ENCODE measurements at places on chromosomes 12 and 14.

DNA sequence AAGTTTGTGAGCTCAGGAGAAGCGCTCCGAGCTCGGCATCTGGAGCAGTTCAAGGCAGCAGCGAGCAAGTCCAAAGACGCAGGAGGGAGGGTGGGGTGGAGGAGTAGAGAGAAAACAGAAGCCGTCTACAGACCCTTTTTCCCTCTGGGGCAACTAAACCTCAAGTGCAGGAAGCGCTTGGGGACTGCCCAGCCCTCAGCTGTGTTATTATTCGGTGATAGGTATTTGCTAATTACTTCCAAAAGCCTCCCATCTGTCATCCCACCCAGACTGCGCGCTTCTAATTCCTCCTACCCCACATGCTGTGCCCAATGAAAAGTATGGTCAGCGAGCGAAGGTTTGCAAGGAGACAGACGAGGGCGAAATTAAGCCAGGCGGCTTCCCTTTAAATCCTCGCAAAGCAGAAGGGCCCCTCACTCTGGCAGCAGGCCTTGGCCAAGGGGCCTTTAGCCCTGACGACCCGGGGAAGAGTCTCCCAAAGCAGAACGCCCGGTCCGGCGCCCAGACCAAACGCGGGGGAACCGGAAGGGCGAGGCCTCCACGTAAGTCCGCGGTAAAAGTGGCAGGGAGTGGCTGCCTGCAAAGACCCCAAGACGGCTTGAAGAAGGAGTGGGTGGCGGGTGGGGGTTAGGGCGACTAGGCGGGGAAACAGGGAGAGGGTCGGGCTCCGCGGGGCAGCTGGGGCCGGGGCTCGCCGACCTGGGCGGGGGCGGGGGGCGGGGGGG is 507 bp upstream of the CD9 start:
- peak; percentile 70 for DNase-seq

- DNase-seq, result no peak
These were observed 824 bp downstream of the CCDC177 start for GRCh38 chr14:69573831-69574262.

DNA sequence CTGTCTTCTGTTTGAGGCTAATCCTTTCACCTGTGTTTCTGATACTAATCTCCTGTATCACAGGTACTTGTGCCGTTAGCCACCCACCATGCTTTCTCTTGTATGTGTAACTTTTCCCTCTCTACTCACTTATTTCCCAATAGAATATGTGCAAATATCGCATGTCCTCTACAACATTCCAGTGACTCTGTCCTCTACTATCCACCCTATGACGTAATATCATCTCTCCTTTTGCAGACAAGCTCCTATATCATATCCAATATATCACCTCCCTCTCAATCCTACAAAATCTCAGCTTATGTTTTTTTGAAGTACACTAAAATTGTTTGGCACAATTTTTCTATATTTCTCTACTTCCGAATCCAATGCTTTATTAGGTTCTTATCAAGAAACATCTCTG is 232.6 kb upstream of the LRFN5 start:
- no peak for DNase-seq

GRCh38 chr14:89646971-89647370 is 229.9 kb upstream of the FOXN3 start:
- no peak for DNase-seq

DNA sequence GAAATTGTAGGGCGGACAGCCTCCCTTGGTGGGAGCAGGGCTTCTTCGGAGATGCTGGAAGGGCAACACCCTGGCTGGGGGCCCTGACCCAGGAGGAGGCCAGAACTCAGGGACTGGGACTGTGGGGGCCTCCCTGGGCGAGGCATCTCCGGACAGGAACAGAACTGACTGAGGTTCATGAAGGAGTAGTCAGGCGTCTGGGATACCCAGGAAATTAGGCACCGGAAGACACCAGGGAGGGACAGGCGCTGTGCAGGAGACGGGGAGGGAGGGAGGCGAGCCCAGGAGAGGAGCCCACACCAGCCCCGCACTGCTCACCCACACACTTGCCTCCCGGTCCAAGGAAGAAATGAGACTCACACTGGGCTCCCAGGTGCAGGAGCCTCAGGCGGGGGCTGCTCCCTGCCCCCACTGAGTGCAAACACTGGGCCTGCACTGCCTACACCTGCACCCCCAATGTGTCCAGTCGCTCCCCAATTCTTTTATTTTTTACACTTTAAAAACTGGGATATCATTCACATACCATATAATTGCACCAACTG is 262.6 kb upstream of the SFSWAP start:
- DNase-seq, result no peak

DNA sequence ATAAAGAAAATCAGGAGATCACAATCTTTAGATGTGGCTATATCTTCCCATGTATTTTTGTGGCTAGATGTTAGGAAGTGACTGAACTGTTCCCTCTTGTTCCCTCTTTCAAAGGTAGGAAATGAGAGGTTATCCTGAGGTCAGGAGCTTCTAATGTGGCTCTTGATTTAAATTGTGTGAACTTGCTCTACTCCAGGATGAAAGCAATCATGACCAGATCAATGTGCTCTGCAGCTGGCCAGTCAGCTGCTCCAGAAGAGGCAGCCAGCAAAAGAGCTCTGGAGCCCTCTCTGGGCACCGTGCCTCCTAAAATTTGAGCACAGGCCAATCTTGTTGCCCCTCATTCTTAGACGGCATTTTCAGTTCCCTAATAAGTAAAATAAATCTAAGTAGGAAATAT is 32.0 kb downstream of the CDK17 start:
- peak; percentile 25 for DNase-seq

DNA sequence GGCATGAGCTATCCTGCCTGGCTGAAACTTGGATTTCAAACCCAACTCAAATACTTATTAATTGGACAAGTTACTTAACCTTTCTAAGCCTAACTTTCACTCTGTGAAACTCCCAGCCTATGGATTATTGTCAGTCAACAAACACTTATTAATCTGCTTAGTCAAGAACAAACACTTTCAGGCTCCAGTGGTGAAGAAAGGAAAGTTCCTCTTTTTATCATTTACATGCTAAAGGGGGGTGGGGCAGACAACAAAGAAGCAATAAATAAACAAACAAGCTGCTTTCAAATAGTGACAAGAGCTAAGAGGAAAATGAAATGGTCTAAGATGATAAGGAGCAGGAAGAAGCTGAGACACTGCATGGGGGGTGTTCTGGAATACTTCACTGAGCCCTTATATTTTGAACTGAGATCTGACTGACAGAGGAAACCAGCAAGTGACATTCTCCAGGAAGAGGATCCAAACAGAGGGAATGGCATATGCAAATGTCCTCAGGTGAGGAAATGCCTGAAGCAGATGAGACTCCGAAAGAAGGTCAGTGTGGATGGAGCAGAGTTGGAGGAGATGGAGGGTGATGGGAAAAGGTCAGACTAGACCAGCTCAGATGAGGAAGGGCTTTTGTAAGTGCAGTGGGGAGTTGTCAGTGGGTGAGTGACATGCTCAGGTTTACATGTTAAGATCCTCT is 259.6 kb downstream of the ITPR2 start:
- peak; percentile 52 for DNase-seq

DNA sequence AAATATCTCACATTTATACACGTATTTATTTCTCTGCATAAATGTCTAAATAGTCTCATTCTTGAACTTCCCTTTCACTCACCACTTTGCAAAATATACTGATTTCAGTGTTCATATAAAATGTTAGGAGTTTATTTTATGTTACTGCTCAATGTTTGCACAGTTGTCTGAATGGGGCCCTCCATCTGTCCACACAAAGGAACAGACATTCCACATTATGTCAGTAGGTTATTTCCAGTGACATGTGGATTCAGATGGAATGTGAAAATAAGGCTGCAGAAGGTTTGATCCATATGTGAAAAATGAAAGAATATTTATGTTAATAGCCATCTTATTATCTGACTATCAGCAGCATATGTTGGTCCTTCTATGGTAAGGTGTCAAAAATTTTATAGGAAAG is 994.4 kb upstream of the SEL1L start:
- no peak for DNase-seq

GRCh38 chr12:92396647-92397252 is 251.1 kb upstream of the BTG1 start:
- peak; percentile 62 for DNase-seq

- peak; percentile 19 for DNase-seq
These were observed 886 bp upstream of the PRICKLE1 start for GRCh38 chr12:42590330-42590934.

- DNase-seq, result peak; percentile 85
These were observed 102.5 kb upstream of the BBS10 start for GRCh38 chr12:76450690-76451089.

Measured in suppressor macrophage (primary cell).